ENCODE measurements at places on chromosomes 3 and 15.

DNA sequence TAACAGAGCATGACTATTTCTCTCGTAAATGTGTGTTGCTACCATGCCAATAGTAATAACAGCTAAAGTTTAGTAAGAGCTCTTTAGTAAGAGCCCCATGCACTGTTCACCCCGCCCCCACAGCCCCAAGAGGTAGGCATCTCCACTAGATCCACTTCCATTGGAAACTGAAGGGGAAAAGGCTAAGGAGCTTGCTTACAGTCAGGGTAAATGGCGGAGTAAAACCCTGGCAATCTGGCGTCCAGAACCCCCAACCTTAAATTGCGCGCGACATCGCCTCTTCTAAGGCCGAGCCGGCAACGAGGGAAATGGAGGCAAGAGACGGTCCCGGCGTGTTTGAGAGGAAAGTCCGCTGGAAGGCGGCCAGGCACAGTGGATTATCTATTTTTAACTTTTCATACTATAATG, 654 bp upstream of the C3orf38 start:
- peak; percentile 22 for DNase-seq

GRCh38 chr3:128392818-128393544, 73.7 kb downstream of the DNAJB8 start:
- no peak for DNase-seq

GRCh38 chr3:12816521-12817342, 20.3 kb downstream of the CAND2 start:
- no peak for DNase-seq

DNA sequence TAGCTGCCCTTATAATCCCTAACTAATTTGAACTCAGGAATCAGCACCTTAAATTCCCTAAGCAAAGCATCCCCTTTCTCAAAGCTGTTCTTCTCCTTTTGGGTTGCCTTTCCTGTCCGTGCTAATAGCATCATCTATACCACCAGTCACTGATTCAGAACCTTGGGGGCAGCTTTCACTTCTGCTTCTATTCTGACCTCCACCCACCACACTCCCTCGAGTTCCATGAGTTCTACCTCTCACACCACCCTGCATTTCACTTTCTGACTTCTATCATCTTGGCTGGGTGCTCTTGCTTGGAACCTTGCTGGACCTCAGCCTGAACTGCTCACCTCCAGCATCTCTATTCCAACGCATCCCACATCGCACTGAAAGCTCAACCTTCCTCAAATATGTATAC, 55.4 kb upstream of the KCNMB2 start:
- no peak for DNase-seq

DNA sequence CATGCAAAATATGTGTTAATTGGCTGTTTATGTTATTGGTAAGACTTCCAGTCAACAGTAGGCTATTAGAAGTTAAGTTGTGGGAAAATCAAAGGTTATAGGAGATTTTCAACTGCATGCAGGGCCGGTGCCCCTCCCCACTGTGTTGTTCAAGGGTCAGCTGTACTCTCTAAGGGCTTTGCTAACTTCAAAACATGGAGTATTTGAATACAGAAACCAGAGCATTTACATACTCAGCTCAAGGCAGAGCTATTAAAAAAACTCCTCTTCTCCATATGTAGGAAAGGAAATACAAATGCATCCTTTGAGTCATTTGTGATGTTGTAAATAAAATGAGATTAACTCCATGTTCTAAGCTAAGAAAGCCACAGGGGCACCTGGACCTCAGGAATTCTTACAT, 16.8 kb downstream of the IL17RB start:
- no peak for DNase-seq

- no peak for DNase-seq
Observed at GRCh38 chr3:151743855-151744254, 10.1 kb downstream of the AADACL2 start.

GRCh38 chr15:68400066-68400456, 31.9 kb downstream of the ITGA11 start:
- peak; percentile 48 for DNase-seq

GRCh38 chr15:29802411-29802810, 19.9 kb downstream of the TJP1 start:
- no peak for DNase-seq

GRCh38 chr3:19213603-19214220, 65.4 kb downstream of the KCNH8 start:
- DNase-seq, result no peak

DNA sequence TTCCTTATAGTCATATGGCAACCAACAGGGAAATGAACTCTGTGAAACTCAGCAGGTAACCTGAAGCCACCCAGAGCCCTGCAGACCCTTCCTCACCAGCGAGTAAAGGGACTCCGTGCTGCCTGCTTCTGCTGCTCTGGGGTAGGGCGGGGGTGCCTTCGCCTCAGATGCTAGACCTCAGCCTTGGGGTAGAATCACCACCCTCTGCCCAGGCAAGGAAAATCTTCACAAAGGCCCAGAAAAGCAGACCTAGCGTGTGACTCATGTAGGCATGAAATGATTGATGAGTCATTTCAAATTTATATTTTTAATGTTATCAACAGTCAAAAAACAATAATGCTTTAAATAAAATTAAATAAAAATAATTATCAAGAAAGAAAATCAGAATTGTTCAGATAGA, 6.6 kb downstream of the STIMATE start:
- no peak for DNase-seq

DNA sequence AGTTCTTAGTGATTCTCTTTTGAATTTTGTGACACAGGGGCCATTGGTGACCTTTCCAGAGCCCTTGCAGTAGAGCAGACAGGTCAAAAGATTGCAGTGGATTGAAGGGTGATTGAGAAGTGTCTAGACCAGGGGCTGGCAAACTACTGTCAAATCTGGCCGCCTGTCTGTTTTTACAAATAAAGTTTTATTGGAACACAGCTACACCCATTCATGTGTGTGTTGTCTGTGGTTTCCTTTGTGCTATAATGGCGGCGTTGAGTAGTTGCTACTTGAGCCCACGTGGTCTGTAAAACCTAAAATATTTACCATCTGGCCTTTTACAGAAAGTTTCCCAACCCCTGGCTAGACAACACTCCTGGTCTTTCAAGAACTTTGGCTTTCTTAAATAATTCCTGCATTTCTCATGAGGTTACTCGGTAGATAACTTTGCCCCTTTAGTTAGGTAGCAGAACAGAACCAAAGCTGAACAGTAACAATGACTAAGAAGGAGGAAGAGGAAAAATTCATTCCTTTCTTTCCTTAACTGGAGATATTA, 265.1 kb upstream of the NR2E3 start:
- DNase-seq, result peak; percentile 61

DNA sequence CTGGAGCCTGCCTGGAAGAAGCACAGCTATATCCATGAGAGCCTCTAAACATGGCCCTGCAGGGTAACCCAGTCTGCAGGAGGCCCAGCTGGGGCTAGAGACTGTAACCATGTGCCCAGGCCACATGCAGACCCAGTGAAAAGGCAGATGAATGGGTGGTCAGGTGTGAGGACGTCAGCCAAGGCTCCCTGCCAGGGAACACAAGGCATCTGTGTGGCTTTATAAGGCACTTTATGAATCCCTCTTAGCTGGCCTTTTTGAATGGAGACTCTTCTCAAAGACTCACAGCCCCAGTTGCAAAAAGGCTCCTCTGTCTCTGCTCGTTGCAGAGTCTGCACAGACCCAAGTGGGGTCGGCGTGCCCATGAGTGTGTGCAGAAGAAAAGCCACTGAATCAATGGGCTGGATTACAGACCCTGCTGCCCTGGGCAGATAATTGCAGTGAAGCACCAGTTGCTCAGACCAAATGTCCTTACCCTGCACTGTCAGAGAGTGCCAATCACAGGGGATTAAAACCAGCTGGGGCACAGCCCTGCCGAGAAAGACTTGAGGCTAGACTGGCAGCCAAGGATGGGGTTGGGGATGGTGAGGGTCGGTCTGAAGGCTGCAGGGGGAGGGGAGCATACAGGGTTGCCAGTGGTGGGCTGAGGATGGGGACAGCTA, 154.2 kb downstream of the RAB11A start:
- no peak for DNase-seq

- no peak for DNase-seq
Observed at GRCh38 chr3:30954426-30954825, 60.0 kb upstream of the GADL1 start.

DNA sequence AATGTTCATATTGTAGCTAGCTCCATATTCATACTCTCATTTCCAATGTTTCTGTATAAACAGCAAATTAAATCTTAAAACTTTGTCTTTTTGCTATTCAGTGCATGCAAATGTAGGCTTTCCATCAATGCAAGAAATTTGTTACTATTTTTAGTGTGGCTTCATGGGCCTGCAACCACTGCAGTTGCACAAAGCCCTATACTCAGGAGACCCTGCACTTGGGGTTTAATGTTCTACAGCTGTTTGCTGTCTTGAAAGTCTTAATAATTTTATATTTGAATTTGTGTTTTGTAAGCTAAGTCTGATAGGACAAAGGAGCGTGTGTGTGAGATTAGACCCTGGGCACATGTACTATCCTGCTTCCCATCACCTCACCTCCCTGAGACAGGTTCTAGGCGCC, 9.6 kb downstream of the PYDC2 start:
- DNase-seq, result no peak

- DNase-seq, result no peak
Observed at GRCh38 chr3:2944628-2945027, 165.5 kb downstream of the IL5RA start.

DNA sequence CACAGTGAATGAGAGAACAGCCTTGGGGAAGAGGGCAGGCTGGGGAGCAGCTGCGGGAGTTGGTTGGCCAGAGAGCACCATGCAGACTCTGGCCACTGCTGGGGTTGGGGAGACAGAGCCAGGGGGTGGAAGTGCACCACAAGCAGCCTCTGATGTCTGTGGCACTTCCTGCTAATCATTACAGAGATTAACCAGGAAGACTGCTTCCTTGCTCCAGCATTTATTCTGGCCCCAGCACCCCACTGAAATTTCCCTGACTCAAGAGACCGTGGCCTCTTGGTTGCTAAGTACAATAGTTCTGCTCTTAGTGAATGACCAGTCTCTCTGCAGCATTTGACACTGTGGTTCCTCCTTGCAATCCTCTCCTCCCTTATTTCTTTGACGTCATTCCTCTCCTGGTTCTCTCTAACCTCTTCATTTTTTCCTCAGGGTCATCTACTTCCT, 266.2 kb upstream of the ROPN1 start:
- peak; percentile 54 for DNase-seq

- peak; percentile 88 for DNase-seq
Observed at GRCh38 chr3:71707595-71707994, 17.6 kb downstream of the EIF4E3 start.

- DNase-seq, result no peak
Observed at GRCh38 chr3:47722859-47723258, 58.8 kb downstream of the SMARCC1 start.

- peak; percentile 68 for DNase-seq
Observed at GRCh38 chr3:50245251-50245745, 9.3 kb downstream of the GNAI2 start.

DNA sequence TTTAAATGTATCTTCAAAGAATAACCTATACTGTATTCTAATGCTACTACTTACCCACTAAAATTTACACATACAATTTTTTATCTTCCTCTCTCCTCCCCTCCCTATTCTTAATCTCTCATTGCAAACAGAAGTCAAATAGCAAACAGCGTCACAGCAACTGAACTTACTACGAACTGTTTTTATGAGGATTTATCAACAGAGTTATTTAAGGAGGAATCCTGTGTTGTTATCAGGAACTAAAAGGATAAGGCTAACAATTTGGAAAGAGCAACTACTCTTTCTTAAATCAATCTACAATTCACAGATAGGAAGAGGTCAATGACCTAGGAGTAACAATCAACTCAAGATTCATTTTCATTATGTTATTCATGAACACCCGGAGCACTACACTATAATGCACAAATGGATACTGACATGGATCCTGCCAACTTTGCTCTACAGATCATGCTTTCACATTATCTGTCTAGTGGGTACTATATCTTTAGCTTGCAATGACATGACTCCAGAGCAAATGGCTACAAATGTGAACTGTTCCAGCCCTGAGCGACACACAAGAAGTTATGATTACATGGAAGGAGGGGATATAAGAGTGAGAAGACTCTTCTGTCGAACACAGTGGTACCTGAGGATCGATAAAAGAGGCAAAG, 984 bp downstream of the FGF7 start:
- peak; percentile 70 for DNase-seq

GRCh38 chr15:44157679-44158078, 37.4 kb downstream of the FRMD5 start:
- peak; percentile 89 for DNase-seq

- no peak for DNase-seq
Observed at GRCh38 chr3:28859897-28860296, 421.0 kb upstream of the RBMS3 start.

DNA sequence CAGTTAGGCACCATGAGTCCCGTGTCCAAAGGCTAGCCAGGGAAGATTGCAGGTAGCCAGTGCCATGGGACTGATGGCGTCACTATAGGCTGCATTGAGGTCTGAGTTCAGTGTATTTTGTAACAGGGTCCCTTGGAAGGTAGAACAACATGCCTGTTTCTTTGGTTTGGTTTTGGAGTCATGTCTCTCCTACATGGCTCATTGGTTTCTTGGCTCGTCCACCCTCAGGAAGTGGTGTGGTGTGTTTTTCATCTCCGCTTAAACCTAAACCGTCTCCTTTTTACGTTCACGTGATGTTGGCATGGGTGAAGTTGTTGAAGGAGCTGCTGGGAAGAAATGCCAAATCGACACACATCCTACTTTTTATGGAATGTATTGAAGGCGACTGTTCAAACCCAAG, 71.6 kb downstream of the FLNB start:
- no peak for DNase-seq

GRCh38 chr3:12536423-12536822, 8.9 kb downstream of the MKRN2OS start:
- peak; percentile 21 for DNase-seq

GRCh38 chr3:60000311-60001105, 950.7 kb upstream of the CFAP20DC start:
- no peak for DNase-seq

- peak; percentile 43 for DNase-seq
Observed at GRCh38 chr3:13452490-13453335, 27.4 kb upstream of the HDAC11 start.

DNA sequence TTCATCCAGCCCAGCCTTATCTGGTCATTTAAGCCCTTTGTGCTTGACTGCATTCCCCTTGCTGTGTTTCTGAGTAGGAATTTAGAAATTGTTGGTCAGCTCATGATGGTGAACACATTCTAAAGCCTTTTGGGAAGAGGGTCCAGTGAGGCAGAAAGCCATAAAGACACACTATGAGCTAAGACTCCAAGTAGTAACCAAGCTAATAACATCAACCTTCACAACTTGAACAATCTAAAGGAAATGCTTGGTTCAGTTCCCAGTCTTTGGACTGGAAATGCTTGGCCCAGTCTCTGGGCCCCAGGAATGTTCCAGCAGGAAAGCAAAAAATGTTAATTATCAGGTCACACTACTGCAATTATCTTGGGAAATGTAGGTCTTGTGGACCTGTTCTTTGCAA, 7.7 kb downstream of the PLSCR1 start:
- DNase-seq, result peak; percentile 63
